Fibroblast of skin of back (primary cell): ENCODE measurements at places on chromosomes 1 and 21.

DNA sequence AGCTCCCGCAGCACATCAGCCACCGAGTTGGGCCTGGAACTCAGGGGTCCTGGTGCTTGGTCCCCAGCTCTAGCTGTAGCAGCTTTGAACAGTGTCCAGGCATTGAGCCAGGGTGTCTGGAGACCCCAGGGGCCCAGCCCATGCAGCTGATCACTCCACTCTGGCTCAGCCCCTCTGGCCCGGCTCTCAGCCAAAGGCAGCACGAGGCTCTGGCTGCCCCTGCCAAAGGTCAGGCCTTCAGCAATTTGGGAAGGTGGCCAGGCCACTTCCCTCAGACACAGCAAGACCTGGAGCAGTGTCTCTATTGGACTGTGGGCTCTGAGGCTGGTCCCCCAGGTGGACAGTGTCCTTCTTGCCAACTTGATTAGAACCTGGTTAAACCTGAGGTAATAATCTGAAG, 34.4 kb upstream of the RNF19B start:
- DNase-seq: no peak

DNA sequence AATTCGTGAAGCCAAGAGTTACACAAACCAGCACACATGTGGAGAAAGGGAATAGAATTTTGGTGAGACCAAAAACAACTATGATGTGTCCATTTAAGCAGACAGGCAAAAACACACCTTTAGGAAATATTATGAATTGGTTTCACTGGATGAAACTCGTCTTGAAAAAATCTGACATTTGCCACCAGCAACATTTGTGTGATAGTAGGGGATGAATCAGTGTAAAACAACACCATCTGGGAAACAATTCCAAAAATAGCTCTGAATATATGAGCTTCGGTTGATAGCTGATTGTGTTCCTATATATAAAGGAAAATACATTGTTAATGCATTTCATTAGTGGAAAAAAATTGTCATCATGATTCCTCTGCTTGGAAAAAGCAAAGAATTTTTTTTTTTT, 327.8 kb downstream of the PAPPA2 start:
- peak; percentile 47 for DNase-seq

- no peak for DNase-seq
Measured at GRCh38 chr1:22755641-22756040, 45.0 kb downstream of the EPHB2 start.

GRCh38 chr1:7808253-7808844, 24.3 kb downstream of the PER3 start:
- peak; percentile 23 for DNase-seq

GRCh38 chr1:240237305-240237721, 145.6 kb downstream of the FMN2 start:
- peak; percentile 65 for DNase-seq

- DNase-seq: peak; percentile 100
Measured at GRCh38 chr1:64917328-64917861, 49.0 kb downstream of the JAK1 start.
